GOT3 (cell line): ENCODE measurements at places on chromosomes 11 and 22.
A peak's percentile ranks its signal among the peaks of the same experiment; 100 is the strongest.

DNA sequence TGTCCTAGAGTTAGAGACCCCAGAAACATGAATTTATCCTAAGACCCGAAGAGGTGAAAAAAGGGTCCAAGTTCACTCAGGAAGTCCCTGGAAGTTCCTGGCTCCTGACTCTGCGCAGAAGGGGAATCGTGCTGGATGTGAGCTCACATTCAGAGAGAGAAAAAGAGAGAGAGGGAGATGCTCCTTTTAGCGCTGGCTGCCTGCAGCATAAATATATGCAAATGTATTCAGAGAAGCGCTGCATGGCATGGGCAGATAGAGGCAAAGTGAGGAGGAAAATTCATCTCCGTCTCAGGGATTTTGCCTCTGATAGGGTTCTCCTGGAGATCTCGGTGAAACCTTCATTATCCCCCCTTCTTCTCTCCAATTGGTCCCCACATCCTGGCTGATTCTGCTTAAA is 517.2 kb downstream of the MN1 start:
- no peak for DNase-seq

- no peak for DNase-seq
Observed at GRCh38 chr22:30864441-30865420, 103.8 kb downstream of the MORC2 start.

DNA sequence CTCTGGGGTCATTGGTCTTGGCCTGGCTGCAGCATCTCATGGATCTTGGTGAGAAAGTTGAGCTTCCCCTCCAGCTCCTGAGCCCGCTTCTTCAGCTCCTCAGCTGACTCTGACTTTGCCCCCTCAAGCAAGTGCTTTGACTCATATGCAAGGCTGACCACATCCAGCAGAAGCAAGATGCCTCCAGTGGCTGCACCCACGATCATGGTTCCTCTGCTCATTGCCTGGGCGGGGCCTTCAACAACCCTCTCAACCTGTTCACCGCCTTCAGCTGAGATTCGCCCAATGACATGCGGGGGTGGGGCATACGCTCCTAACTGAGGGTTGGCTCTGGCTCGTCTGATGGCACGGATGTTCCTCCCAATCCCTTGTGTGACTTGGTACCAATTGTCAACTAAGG is 11.9 kb downstream of the APOL2 start:
- no peak for DNase-seq

- no peak for DNase-seq
Observed at GRCh38 chr22:23565305-23565914, 14.7 kb downstream of the IGLL1 start.

GRCh38 chr11:44928816-44929215 is 21.9 kb downstream of the TP53I11 start:
- DNase-seq, result no peak

DNA sequence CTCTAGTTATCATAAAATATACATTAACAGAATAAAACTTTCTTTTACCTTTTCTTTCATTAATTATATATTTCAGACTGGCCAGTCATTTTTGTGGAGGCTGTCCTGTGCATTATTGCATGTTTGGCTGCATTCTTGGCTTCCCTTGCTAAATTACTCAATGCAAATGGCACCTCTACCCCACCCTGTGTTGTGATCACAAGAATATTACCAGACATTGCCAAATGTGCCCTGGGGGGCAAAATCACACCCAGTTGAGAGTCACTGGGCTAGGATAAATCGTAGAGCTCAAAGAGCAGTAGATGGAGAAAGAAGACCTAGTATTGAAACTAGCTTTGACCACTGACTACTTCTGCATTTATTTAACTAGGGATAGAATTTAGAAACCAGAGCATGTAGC is 1257.8 kb upstream of the TENM4 start:
- no peak for DNase-seq

- no peak for DNase-seq
Observed at GRCh38 chr11:19953909-19954308, 206.4 kb downstream of the DBX1 start.

- no peak for DNase-seq
Observed at GRCh38 chr11:60717956-60718355, 6.6 kb upstream of the MS4A18 start.

GRCh38 chr11:86743223-86744118 is 56.9 kb upstream of the PRSS23 start:
- DNase-seq, result peak; percentile 28
